ENCODE measurements at places on chromosomes 5 and 9. TPM values are rescaled to one million over a fixed set of nuclear protein-coding genes. Genes with fewer than 3 reads are reported as not detected.

Gene ZFP2
- polyA plus RNA-seq = 8.1 TPM

Gene PCDHB16
- 4.9 TPM for polyA plus RNA-seq

Gene TPRN
- 24.9 TPM for polyA plus RNA-seq

Gene AQP3
- polyA plus RNA-seq = 1.6 TPM

Gene GRAMD2B
- polyA plus RNA-seq = 40.9 TPM

Gene NMUR2
- polyA plus RNA-seq = 1.3 TPM

Gene SAPCD2
- polyA plus RNA-seq = 18.4 TPM

Gene ECM2
- polyA plus RNA-seq = 6.1 TPM

Gene ENTPD2
- 49.1 TPM for polyA plus RNA-seq

Gene BAAT
- polyA plus RNA-seq = 0.33 TPM

Gene FBP1
- polyA plus RNA-seq = 1.3 TPM

Gene ARSI
- polyA plus RNA-seq = 1.3 TPM

Gene PCDHGA9
- polyA plus RNA-seq = 19.2 TPM

Gene FPGS
- 42.2 TPM for polyA plus RNA-seq

Gene GPR150
- 0.57 TPM for polyA plus RNA-seq

Gene FAM200C
- 13.9 TPM for polyA plus RNA-seq

Gene OBP2B
- polyA plus RNA-seq = not detected

Gene N4BP3
- 10.3 TPM for polyA plus RNA-seq

Gene ADAMTS19
- 1.6 TPM for polyA plus RNA-seq

Gene MSANTD3
- 32.5 TPM for polyA plus RNA-seq

Gene PIP5KL1
- 16.4 TPM for polyA plus RNA-seq

Gene MCC
- polyA plus RNA-seq = 19.2 TPM

Gene TTC23L
- polyA plus RNA-seq = 4.6 TPM

Gene C5orf46
- not detected for polyA plus RNA-seq

Gene C8G
- polyA plus RNA-seq = 1.7 TPM

Gene PDE4D
- polyA plus RNA-seq = 22.5 TPM

Gene MAMDC2
- 2.0 TPM for polyA plus RNA-seq

Gene PCDHGB5
- polyA plus RNA-seq = 33.5 TPM

Gene HCN1
- 6.5 TPM for polyA plus RNA-seq

Gene CTNND2
- polyA plus RNA-seq = 132 TPM

Gene ADAMTS16
- polyA plus RNA-seq = 5.0 TPM

Gene HTR4
- polyA plus RNA-seq = 1.6 TPM

Gene UBE2D2
- 171 TPM for polyA plus RNA-seq

Gene AFAP1L1
- 19.7 TPM for polyA plus RNA-seq

Gene PCDHB6
- polyA plus RNA-seq = 5.5 TPM

Gene STING1
- 26.6 TPM for polyA plus RNA-seq

Gene NR2F1-AS1
- 67.5 TPM for polyA plus RNA-seq

Gene FBXL7
- 28.3 TPM for polyA plus RNA-seq

Gene RANBP3L
- 10.9 TPM for polyA plus RNA-seq

Gene ITK
- polyA plus RNA-seq = 0.51 TPM

Gene GABBR2
- polyA plus RNA-seq = 119 TPM

Gene UNC5A
- 18.2 TPM for polyA plus RNA-seq

Gene STKLD1
- polyA plus RNA-seq = 2.5 TPM

Gene FGF18
- polyA plus RNA-seq = 2.8 TPM
